ENCODE measurements at places on chromosomes 3 and 15. TPM values are rescaled to one million over a fixed set of nuclear protein-coding genes. Genes with fewer than 3 reads are reported as not detected.

The CLRN1 gene
- not detected for total RNA-seq

The ZNF609 gene
- 37.2 TPM for total RNA-seq

The C2CD4A gene
- 5.3 TPM for total RNA-seq

The LRRC31 gene
- total RNA-seq: 0.76 TPM

The IL17RD gene
- total RNA-seq: 18.9 TPM

The NR1I2 gene
- total RNA-seq: 0.38 TPM

The BFSP2 gene
- 0.41 TPM for total RNA-seq
